ENCODE measurements at places on chromosomes 5 and 9. TPM values are rescaled to one million over a fixed set of nuclear protein-coding genes. Genes with fewer than 3 reads are reported as not detected.
A peak's percentile ranks its signal among the peaks of the same experiment; 100 is the strongest.

The ARID3C gene
- total RNA-seq: under 0.01 TPM

The STPG3 gene
- total RNA-seq: not detected

The BTNL3 gene
- total RNA-seq: not detected

The KCNN2 gene
- 1.5 TPM for total RNA-seq

The C5orf52 gene
- not detected for total RNA-seq

The ACTBL2 gene
- total RNA-seq: under 0.01 TPM

The HMCN2 gene
- total RNA-seq: under 0.01 TPM

The BDP1 gene
- total RNA-seq: 12.9 TPM

The SLC46A2 gene
- total RNA-seq: not detected

The SLC6A3 gene
- not detected for total RNA-seq

The SLC36A2 gene
- total RNA-seq: not detected

The CDH9 gene
- not detected for total RNA-seq

The SNCAIP gene
- 10.7 TPM for total RNA-seq

The GALNT12 gene
- total RNA-seq: under 0.01 TPM

The PCDHGC4 gene
- total RNA-seq: 0.79 TPM

The PLAC8L1 gene
- 0.20 TPM for total RNA-seq

The SLU7 gene
- 41.4 TPM for total RNA-seq

The ENC1 gene
- 29.9 TPM for total RNA-seq

DNA sequence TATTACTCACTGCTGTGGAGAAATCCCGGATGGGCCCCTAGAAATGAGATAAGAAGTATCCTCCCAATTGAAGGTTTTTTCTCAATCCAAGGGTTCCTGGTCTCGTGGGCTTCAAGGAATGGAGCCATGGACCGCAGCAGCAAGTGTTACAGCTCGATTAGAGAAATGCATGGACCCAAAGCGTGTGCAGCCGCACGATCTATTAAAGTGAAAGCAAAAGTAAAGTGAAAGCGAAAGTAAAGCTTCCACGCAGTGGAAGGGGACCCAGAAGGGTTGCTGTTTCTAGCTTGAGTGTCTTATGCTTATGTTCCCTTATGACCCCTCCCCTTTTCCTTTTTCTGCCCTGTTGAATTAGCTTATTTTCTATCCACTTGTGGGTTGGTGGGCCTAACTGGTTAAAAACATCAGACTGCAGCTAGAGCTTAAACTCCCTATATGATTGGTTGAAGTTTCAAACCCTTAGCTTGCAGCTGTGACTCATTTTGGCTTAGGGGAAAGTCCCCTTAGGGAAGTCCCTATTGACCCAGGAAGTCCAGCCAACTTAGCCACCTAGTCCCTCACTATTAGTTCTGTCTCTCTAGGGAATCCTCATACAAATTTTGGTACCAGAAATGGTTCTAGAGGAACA, 1111.8 kb downstream of the TAF11L14 start:
- DNase-seq: peak; percentile 32

GRCh38 chr5:81195335-81195929, 37.7 kb upstream of the CKMT2 start:
- DNase-seq: no peak

GRCh38 chr5:181281077-181281983, 20.4 kb upstream of the TRIM52 start:
- DNase-seq: no peak

GRCh38 chr9:109256336-109256735, 64.5 kb downstream of the EPB41L4B start:
- no peak for DNase-seq

GRCh38 chr5:148823871-148824270, 2.5 kb upstream of the ADRB2 start:
- no peak for DNase-seq

DNA sequence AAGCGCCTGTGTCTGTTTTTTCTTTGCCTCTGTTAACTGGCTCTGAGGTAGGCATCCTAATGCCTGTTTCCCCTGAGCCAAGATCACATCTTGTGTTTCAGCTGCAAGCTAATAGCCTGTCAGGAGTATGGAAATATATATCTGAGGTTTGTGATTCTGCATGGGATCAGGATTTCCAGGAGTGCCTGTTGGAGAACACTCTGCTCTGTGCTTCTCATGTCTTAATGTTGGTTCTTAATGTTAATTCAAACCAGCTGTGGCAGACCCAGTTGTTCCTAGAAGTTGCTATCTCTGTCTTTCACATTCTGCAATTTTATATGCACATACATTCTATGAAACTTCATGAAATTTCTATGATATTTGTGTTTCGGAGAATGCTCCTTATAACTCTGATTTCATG, 72.1 kb downstream of the PGM5 start:
- no peak for DNase-seq

- peak; percentile 30 for DNase-seq
These were observed 56.6 kb downstream of the CAMSAP1 start for GRCh38 chr9:135850737-135851136.

DNA sequence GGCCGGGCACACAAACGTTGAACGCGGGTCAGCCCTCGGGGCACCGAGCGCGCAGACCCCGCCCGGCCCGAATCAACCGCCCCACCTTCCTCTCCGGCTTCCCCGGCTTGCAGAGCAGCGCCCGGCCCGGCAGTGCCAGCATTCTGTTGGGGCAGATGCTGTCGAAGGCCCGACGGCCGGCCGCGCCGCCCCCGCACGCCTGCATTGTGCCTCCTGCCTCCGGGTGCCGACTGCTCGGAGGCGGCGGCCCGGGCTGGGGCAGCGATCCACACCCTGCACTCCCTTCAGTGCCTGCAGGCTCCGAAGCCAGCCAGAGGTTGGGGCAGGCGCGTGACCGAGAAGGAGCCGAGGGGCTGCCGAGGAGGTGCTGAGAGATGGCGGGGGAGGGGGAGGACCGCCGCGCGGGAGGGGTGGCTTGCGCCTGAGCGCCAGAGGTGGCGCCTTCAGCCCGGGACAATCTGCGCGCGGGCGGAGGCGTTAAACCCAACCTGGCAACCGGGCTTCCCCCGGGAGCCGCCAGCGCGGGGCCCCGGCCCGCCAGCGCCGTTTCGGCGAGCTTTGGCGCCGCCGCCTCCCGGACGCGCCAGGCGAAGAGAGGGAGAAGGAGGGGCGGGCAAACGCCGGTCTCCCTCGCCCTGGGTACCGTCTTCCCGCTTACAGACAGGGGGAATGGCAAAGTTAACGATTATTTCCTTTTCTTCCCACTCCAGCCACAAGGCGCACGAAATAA, at the start of gene MCIDAS:
MCIDAS (minus strand) TSS at position 382 of the 730 bp plus-strand sequence; CDS start at position 205, 177 bp downstream.
- peak; percentile 55 for DNase-seq

GRCh38 chr5:27434335-27434734, 395.9 kb upstream of the CDH9 start:
- no peak for DNase-seq

- no peak for DNase-seq
These were observed 725.3 kb upstream of the PTPRD start for GRCh38 chr9:11338130-11338529.

- DNase-seq: no peak
These were observed 195.6 kb upstream of the ELL2 start for GRCh38 chr5:96157077-96157780.

DNA sequence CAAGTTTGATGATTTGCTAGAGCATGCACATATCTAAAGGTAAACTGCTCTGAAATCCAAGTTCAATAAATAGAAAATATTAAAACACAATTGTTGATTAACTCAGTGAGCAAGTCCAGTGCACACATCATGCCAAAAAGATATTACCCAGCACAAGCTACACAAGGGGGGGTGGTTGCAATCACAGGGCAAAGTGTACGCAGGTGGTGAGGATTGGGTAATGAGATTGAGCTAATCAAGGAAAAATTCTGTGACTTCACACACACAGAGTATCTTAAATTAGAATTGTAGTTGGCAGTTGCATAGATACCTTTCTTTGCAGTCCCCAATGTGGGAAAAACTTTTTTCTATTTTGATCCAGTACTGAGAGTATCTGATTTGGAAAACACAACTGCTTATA, 156.1 kb upstream of the NTRK2 start:
- DNase-seq: no peak

- DNase-seq: peak; percentile 42
These were observed 665.5 kb upstream of the ZNF608 start for GRCh38 chr5:125411744-125412560.

GRCh38 chr9:122394265-122395125, 23.7 kb downstream of the PTGS1 start:
- DNase-seq: peak; percentile 80

- no peak for DNase-seq
These were observed 871.4 kb downstream of the MAT2B start for GRCh38 chr5:164376843-164377242.

- DNase-seq: peak; percentile 42
These were observed 182.9 kb upstream of the MAP1B start for GRCh38 chr5:71924325-71924724.

- DNase-seq: no peak
These were observed 60.4 kb downstream of the USP20 start for GRCh38 chr9:129895376-129896268.

GRCh38 chr9:18988003-18988402, 45.0 kb downstream of the SAXO1 start:
- DNase-seq: no peak

DNA sequence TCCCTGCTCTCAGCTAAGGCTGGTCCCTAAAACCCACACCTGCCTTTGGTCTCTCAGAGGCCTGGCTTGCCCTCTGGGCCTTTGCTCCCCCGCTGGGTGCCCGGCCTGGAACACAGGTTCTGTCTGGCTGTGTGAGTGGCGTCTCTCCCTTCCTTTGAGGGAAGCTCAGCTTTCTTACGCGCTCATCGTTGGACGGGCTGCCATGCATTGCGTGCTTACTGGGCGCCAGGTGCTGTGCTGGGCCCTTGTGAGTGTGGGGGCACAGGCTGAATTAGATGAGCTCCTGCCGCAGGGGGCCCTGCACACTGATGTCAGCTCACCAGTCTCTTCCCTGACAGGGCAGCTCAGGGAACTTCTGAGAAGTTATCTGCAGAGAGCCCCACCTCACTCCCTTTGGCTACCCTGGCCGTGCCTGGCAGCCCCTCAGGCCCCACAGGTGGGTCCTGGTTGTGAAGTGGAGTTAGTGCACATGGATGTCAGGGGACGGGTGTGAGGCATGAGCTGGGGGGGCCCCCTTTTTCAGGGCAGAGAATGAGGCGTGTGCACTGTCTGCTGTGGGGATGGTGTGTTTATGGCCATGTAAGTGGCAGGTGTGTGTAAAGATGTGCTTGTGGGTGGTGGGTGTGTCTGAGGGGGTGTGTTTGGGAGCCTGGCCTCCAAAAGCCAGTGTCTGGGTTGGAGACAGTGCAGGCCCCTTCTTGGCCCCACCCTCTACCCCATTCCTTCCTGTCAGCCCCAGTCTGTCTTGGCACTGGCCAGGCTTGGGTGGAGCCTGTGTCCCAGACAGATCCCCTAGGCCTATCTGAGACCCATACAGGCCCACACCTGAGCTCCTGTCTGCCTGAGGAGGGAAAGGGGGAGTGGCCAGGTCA, 7.5 kb upstream of the RMND5B start:
- no peak for DNase-seq

DNA sequence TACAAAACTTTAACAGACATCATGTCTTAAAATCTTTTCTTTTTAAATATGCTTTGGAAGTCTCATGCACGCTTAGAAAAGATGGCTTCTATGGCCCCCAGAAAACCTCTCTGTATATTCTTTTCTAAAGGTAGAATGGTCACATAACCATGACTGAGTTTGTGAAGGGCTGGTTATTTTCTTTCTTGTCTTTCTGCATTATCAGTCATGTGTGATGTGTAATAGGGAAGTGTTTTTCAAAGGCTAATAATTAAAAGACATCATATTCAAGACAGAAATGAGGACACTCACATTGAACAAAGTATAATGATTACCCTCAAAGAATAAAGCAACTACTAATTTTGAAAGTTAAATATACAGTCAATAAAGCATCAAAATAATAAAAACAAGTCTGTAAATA, 253.4 kb downstream of the TRPM3 start:
- no peak for DNase-seq

DNA sequence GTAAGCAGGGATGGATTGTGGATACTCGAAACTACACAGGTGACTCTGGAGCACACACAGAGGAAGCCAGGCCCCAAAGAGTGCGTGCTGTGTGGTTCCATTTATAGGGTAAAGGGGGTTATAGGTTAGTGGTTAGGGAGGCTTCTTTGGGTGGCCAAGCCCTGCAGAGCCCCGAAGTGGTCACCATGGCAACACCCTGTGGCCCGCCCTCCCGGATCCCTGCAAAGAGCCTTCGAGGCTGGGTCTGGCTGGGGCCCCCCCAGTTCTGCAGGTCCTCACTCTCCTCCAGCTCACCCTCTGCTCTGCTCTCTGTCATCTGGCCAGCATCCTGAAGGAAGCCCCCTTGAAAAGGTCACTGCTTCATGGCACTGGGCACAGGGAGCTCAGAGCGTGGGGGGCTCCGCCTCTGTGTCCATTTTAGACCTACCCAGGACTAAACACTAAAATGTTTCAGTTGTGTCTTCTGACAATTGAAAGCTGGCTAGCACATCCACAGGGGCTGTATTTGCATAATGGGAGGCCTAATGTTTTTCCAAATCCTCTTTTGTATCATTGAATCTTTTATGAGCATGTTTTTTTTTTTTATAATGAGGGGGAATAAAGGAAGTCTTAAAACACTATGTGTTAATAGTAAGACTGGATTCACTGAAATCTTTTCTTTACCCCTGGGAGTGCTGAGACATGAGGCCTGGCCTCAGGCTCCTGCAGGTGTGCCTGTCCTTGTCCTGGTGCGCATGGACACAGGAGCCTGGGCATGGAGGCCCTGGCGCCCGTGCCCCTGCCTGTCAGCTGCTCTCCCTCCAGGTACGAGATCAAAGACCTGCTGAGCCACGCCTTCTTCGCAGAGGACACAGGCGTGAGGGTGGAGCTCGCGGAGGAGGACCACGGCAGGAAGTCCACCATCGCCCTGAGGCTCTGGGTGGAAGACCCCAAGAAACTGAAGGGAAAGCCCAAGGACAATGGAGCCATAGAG, 55.3 kb downstream of the WNK2 start:
- DNase-seq: no peak

- DNase-seq: no peak
These were observed 14.2 kb downstream of the LPCAT1 start for GRCh38 chr5:1509346-1510085.

GRCh38 chr5:1204693-1205242, 3.4 kb downstream of the SLC6A19 start:
- DNase-seq: peak; percentile 26

GRCh38 chr9:19926774-19927173, 137.9 kb upstream of the SLC24A2 start:
- DNase-seq: no peak

DNA sequence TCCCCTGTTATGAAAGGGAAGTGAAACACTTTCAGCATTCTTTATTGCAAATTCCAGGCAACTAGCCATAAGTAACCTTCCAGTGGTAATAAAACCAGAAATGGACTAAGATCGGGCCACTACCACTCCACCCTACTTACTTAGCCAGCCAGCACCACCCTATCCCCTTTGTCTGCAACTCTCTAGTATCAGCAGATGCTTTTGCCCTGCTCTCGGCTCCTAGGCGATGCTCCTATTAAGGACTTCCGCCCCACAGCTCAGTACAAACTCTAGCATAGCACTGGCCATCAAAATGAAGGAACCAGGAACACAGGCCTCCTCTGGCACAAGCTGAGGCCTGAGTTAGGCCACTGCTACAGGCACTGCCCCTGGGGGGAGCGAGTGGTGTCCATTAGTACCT, 81.2 kb downstream of the GLDC start:
- DNase-seq: peak; percentile 37

Data from lung microvascular endothelial cell (primary cell).